Left renal cortex interstitium (tissue), 4 donors: ENCODE measurements at places on chromosomes 4 and X. TPM values are rescaled to one million over a fixed set of nuclear protein-coding genes. Genes with fewer than 3 reads are reported as not detected.

Gene STK26
- 9.8 TPM for polyA plus RNA-seq

Gene CABS1
- 0.11 TPM for polyA plus RNA-seq

Gene IBSP
- not detected for polyA plus RNA-seq

Gene PAGE5
- polyA plus RNA-seq = not detected

Gene FHDC1
- polyA plus RNA-seq = 4.1 TPM

Gene POLN
- 5.4 TPM for polyA plus RNA-seq

Gene GUCY1A1
- polyA plus RNA-seq = 88.5 TPM

Gene MAGEB5
- polyA plus RNA-seq = not detected

Gene SLITRK4
- polyA plus RNA-seq = 15.7 TPM

Gene RBMXL3
- not detected for polyA plus RNA-seq

Gene CFI
- polyA plus RNA-seq = 89.1 TPM

Gene WNK3
- 6.4 TPM for polyA plus RNA-seq

Gene SUPT20HL1
- polyA plus RNA-seq = not detected

Gene USP17L5
- not detected for polyA plus RNA-seq

Gene SRP72
- polyA plus RNA-seq = 128 TPM

Gene AKAP17A
- 58.0 TPM for polyA plus RNA-seq

Gene VSIG4
- 3.6 TPM for polyA plus RNA-seq

Gene MUC7
- 0.17 TPM for polyA plus RNA-seq

Gene CASP3
- polyA plus RNA-seq = 33.4 TPM
